ENCODE measurements at places on chromosomes 7 and 10.

DNA sequence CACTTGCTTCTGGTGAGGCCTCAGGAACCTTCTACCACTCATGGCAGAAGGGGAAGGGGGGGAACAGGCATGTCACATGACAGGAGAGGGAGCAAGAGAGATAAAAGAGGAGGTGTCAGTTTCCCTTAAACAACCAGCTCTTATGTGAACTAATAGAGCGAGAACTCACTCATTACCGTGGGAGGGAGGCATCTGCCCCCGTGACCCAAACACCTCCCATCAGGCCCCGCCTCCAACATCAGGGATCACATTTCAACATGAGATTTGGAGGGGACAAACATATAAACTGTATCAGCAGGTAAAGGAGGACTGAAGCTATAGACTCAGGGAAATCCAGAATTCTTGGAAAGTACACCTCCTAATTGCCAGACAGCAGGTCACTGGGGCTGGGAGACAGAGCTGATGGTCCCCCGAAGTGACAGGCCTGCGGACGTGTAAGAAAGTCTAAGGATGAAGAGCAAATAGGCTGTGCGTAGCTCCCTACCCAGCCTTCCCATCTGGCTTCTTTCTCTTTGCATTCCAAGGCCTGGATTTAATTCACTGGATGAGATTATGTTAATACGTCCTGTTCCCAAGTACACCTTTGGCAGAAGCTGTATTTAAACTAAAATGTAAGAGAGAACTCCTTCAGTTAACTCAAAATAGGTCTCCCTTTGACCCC, 186.7 kb upstream of the LYZL2 start:
- DNase-seq, result no peak

GRCh38 chr10:72000073-72001032, 36.2 kb downstream of the CHST3 start:
- DNase-seq, result no peak

- DNase-seq, result no peak
These were observed 545 bp upstream of the MTPN start for GRCh38 chr7:135977742-135978066.

- no peak for DNase-seq
These were observed 75.9 kb downstream of the LMBR1 start for GRCh38 chr7:156816943-156817572.

GRCh38 chr7:29105752-29106668, 40.3 kb downstream of the CPVL start:
- no peak for DNase-seq

DNA sequence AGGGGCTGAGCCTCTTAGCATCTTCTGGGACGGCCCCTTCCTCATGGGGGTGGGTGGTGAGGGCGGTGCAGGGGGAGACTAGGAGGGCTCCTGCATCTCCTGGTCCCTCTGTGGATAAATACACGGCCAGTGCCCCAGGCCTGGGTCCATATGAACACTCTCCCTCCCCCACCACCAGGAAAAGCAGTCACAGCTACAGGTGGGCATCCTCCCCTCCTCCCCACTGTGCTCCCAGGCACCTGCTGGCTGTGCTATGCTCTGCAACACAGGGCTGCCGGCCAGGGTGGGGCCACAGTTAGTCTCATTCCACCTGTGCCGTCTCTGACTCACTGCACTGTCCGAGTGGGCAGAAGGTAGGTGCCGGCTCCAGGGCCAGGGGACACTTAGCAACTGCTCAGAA, 87.3 kb upstream of the INSIG1 start:
- no peak for DNase-seq

- DNase-seq, result no peak
These were observed 34.6 kb upstream of the TPST1 start for GRCh38 chr7:66170309-66171231.

DNA sequence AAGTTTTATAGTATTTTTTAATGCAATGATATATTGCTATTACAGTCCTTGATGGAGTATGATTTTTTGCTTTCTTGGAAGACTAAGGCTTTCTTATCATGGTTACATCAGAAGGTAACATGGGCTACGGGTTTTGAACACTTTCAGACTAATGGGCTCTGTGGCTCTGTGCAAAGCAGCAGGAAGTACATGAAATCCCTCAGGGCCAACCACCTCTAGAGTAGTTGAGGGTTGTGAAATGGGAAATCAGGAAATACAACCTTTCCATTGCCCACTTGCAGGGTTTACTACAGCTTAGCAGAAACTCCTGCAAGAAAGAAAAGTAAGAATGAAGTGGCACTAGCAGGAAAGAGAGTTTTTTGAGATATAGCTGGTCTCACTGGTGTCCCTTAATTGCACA, 853.5 kb downstream of the KCNMA1 start:
- DNase-seq, result no peak

- no peak for DNase-seq
These were observed 491.7 kb downstream of the CCSER2 start for GRCh38 chr10:84820120-84820519.

DNA sequence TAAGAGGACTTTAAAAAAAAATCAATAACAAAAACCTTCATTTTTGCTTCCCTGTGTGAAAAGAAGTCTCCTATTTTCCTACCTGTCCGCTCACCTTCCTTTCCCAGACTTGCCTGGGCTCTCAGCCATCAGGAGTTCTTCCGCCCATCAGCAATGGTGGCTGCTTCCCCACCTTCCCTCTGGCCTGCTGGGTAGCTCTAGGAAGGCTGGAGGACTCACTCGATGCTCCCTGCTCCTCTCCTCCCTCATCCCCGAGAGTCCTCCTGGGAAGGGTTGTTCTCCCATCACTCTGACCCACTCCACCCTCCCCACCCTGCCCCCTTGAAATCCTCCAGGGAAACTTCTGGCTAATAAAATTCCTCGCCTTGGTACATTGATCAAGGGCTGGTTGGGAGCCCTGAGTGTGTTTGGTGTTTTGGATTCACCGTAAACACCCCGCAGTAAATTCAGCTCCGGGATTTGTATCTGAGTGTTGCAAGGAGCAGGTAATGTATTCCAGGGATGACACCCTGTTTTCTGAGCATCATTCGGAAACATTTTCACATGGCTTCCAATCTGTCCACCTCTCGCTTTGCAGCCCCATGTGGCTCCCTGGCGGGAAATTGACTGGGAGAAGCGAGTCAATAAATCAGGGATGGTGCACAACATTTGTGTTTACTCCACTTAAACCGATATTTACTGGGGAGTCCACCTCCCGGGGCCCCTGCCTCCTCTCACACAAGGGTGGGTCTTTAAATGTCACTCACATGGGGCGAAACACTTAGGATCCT, 126.4 kb upstream of the SDK1 start:
- DNase-seq, result no peak

GRCh38 chr7:80284855-80285254, 150.2 kb downstream of the GNAI1 start:
- DNase-seq, result no peak

Measured in stimulated activated naive CD8-positive, alpha-beta T cell treated with anti-CD3 and anti-CD28 coated beads, Interleukin-15, Interleukin-2, amounts not matched to agents 100 U/mL and 50 U/mL, for 24 hours (primary cell).